ENCODE measurements at places on chromosomes 3 and 15.

GRCh38 chr15:82792068-82792467 is 13.8 kb downstream of the FSD2 start:
- no peak for DNase-seq

- peak; percentile 57 for DNase-seq
These were observed 32.2 kb upstream of the FMN1 start for GRCh38 chr15:33226559-33227181.

DNA sequence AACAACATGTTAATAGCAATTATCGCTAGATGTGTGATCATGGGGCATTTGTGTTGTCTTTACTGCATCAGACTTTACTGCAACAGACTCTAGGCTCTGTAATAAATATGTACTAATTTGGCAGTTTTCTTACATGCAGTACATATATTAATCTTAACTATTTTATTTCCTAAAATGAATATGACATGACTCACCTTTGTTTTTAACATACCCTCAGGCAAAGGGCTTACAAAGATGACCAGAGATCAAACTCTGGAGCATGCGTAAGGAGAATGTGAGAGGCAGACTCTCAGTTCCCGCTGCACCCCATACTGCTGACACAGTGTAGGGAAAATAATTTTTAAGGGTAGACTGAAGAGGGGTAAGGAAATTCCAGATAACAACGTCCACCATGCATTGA is 7.2 kb upstream of the FAM174B start:
- DNase-seq = no peak

- no peak for DNase-seq
These were observed 58.5 kb downstream of the CEP63 start for GRCh38 chr3:134544316-134544715.

GRCh38 chr15:63946524-63947065 is 99.7 kb downstream of the DAPK2 start:
- no peak for DNase-seq

DNA sequence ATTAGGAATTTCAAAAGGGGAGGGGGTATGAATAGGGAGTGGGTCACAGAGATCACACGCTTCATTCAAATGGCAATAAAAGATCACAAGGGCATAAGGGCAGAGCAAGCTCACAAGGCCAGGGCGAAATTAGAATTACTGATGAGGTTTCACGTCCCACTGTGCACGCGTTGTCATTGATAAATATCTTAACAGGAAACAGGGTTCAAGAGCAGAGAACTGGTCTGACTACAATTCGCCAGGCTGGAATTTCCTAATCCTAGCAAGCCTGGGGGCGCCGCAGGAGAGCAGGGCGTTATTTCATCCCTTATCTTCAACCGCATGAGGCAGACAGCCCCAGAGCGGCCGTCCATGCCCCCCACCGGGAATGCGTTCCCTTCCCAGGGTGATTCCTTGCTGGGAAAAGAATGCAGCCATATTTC is 18.1 kb upstream of the SMCO1 start:
- DNase-seq = no peak

DNA sequence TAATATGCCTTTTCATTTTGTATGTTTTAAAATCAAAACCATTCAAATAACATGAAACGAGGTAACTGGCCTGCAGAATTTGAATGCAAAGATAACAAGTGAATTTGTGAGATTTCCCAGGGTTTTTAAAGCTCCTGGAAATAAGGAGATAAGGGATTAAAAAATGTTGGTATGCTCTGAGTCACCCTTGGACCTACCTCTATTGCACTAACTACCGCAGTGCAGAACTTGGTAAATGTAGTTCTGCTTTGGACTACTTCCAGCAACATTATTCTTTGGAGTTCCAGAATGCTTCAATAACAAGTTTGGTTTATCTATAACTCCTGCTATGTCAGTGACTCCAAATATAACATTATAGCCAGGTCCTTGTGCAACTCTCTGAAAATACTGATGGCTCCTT is 201.7 kb downstream of the GAP43 start:
- no peak for DNase-seq
